ENCODE measurements at places on chromosomes 3 and 15.

DNA sequence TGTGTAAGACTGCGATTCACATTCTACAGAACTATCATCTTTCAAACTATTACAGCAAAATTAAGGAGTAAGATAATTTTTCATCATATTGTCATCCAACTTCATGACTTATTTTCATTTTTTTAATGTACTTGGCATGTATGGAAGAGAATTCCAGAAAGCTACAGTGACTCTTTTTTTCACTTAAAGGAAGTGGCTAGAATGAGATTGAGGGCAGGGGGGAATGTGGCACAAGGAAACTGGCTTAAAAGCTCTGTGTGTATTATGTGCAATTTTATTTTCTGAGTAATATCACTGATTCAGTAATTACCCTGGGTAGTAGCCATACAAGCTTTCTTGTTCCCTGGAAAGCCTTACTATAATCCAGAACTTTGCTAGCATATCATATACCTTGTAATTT is 94.6 kb downstream of the FILIP1L start:
- no peak for DNase-seq

GRCh38 chr3:187227658-187228258 is 30.5 kb downstream of the RTP1 start:
- DNase-seq, result peak; percentile 52

GRCh38 chr3:55641964-55642363 is 154.9 kb upstream of the WNT5A start:
- no peak for DNase-seq

- DNase-seq, result no peak
Observed at GRCh38 chr3:129460572-129460971, 20.5 kb downstream of the IFT122 start.

DNA sequence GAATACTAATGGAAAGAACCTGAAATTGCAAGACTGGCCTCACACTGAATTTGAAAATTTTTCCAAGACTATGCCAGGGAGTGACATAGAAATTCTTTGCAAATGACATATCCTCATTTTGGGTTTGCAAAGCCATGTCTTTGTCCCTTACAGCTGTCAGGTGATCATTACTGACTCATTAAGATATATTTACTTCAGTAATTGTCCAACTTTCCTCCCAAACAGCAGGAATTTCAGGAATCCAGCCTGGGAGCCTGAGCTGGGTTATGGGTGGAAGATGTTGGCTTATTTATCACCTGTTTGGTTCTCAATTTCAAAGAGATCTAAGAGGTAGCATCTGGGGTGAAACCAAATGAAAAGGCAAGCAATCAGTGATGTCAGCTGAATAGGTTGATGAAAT is 111.6 kb upstream of the ACP3 start:
- DNase-seq, result no peak

DNA sequence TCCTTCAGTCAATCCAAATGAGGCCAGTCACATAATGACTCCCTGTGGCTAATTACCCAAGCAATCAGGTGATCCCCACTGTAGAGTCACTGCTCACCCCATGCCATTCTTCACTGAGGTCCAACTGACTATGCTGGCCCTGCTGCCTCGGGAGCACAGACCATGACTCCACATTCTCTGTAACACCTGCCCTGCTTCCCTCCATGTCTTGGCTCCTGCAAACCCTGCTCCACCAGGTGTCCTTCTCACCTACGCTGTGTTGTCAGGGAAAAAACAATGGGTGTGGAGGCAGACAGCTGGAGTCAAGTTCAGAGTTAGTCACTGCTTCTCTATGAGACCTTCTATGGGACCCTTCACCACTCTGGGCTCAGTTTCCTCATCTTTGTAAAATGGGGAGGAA is 6.1 kb upstream of the SFMBT1 start:
- DNase-seq, result no peak

DNA sequence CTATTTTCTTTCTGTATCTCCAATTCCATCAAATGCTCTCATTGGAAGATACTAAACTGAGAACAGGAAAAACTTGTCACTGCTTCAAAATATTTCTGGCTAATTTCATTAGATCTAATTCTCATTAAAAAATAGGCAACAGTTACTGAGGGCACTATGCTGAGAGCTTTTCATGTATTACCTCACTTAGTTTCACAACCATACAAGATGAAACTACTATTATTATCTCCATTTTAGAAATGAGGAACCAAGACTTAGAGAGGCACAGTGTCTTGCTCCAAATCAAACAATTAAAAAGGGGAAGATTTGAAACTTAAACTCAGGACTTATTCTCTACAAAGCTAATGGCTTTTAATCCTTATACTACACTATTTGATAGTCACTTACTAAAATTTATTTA is 7.2 kb upstream of the OTOL1 start:
- no peak for DNase-seq

- DNase-seq, result no peak
Observed at GRCh38 chr15:98628216-98628615, 20.1 kb upstream of the IGF1R start.

- no peak for DNase-seq
Observed at GRCh38 chr3:136899622-136900158, 37.7 kb downstream of the NCK1 start.

DNA sequence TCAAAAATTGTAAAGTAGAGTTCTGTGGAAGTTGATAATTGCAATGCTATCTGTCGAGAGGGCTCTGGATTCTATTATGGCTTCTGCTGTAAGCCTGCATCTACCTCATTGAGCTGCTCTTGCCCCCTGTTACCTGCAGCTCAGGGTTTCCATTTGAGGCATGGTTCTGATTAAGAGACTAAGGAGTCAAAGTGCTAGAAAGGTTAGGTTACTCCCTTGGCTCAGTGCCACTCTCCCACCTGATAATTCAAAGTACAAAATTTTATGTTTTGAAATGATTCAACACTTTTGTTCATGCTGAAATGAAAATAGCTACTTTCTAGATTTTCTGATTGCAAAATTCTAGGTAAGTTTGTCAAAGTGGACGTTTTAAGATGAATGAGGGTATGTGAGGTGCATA is 220.5 kb upstream of the SATB1 start:
- no peak for DNase-seq

DNA sequence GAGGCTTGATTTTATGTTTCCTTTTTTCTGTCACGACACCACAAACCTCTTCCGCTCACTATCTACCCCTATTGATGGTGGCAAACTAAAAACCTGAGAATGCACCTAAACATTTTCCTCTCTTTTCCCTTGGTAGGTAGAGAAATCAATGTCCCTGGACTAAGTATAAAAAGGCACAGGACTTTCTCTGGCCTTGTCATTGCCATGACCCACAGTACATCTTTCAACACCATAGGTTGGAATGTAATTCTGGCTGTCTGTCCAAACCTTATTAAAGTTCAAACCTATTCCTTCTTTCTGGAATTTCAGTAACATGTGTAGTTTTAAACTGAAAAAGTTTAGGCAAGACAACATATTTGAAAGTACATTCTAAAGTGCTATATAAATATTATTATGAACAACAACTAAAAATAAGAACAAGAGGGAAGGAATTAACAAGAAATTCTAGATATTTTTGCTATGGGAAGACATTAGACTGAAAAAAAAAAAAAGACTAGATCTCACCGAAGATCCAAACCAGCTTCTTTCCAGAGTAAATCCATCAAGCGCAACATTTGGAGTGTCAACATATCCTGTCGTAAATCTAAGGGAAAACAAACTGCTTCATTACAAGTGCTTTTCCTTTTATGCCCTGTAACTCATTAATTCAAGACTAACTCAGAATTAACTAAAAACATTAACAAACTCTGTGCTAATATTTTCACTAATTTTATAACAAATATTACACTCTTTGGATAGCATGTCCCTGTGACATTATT is 73.1 kb downstream of the FAIM start:
- DNase-seq, result no peak

DNA sequence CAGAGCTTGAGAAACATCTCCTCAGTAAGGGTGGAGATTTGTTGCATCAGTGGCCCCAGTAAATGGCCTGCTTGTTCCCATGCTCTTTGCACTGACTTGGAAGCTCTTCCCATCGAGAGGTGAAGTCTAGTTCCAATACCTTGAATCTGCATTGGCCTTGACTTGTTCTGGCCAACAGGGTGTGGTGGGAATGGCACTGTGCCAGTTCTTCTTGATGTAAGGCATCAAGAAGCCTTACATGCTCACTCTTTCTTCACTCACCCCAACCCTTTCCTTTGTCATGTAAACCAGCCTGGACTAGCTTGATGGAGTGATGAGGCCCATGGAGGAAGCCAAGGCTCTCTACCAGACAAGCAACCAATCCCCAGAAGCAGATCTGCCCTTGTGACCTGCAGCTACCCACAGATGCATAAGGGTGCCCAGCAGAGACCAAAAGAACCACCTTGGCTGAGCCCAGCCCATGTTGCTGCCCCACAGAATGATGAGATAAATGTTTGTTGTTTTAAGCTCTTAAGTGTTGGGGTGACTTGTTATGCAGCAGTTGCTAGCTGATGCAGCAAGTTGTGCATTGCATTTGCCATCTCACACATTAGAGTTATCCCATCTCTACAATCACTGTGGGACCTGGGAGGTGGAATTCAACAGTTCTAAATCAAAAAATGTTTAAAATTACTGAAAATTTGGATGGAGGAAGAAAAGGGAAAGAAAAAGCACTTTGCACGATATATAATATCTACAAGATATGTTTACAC is 11.1 kb upstream of the MGLL start:
- DNase-seq, result no peak

- DNase-seq, result peak; percentile 58
Observed at GRCh38 chr3:69085833-69086722, 1.3 kb downstream of the ARL6IP5 start.

- DNase-seq, result no peak
Observed at GRCh38 chr3:196192524-196193051, 18.6 kb downstream of the ZDHHC19 start.

- no peak for DNase-seq
Observed at GRCh38 chr3:72130565-72130964, 345.6 kb upstream of the PROK2 start.

GRCh38 chr15:41894791-41895463 is 1.1 kb upstream of the SPTBN5 start:
- no peak for DNase-seq

GRCh38 chr15:64828985-64829384 is 3.5 kb upstream of the PIF1 start:
- DNase-seq, result no peak

DNA sequence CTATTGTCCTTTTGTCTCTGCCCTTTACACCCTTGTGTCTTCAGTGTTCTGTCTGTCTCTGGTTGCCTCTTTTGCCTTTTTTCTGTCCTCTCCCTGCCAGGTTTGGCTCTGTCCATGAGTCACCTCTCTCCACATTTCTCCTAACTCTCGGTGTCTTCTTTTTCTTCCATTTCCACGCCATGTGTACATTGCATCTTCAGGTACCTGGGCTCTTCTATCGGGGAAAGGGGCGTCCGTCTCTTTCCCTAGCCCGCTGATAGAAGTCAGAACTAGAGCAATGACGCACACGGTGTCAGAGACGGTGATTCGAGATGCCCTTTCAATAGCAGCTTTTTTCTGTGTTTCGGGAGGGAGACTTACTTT is 641 bp downstream of the OPA1 start:
- peak; percentile 20 for DNase-seq

- no peak for DNase-seq
Observed at GRCh38 chr3:61910732-61911131, 349.4 kb downstream of the PTPRG start.

- DNase-seq, result no peak
Observed at GRCh38 chr3:179772297-179772696, 119.5 kb downstream of the USP13 start.

GRCh38 chr15:80613762-80614365 is 81.2 kb upstream of the ABHD17C start:
- DNase-seq, result no peak

GRCh38 chr15:41511331-41511898 is 2.2 kb downstream of the LTK start:
- no peak for DNase-seq

DNA sequence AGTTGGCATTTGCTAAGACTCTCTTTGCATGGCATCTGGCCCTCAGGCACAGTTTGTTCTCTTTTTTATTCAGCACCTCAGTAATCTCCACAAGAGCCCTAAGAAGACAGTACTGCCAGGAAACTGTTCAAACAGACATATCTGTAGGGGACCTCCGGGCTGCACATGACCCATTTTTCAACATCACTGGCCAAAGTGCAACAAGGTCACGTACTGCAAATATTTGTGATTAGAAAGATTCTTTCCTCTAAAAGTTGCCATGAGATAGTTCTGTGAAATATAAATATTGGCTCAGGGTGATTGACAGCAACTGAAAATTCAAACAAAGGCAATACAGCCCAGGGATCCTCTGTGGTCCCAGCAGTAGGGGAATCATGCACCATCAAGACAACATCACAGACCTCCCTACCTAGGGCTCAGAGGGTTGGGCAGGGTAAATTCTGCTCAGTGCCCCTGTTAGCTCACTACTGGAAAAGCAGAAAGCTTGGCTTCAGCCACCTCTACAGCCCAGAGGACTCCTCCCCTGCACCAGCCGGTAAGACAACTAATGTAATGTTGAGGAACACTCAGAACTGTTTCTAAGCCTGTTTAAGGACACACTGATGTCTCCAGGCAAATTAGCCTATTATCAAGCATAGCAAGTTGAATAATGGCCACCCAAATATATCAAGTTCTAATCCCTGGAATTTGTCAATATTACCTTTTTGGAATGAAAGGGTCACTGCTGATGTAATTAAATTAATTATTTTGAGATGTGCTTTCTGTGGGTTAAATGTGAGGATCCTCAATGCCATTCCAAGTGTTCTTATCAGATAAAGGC is 117.4 kb upstream of the LPP start:
- no peak for DNase-seq

DNA sequence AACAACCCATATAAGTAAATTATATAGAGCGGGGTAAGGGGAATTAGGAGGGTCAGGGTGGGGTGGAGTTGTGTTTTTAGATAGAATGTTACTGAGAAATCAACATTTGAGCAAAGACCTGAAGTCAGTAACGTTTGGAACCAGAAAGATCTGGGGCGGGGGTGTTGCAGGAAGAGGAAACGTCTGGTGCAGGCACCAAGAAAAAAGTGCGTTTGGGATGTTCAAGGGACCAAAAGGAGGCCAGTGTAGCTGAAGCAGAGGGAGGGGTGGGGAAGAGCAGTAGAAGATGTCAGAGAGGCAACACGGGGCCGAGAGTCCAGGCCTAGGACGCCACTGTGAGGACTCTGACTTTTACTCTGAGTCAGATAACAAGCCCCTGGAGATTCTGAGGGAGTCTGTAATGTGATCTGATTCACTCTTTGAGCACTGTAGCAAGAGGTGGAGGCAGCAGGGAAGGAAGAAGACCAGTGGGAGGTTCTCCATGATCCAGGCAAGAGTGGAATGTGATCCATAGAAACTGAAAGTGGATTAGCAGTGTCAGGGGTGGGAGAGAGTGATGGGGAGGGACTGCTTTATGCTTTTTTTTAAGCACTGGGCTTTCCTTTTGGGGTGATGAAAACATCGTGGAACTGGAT is 179.3 kb upstream of the CHRM5 start:
- DNase-seq, result no peak

- no peak for DNase-seq
Observed at GRCh38 chr3:66430876-66431275, 69.9 kb downstream of the LRIG1 start.

DNA sequence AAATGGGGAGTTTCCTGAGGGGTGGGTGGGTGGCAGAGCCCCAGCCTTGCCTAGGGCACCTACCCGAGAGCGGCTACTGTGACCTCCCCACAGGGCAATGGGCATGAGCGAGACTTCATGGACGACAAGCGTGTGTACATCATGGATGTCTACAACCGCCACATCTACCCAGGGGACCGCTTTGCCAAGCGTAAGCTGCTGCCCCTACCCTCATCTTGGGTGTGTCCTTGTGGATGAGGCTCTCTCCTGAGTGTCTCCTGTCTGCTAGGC is 22.6 kb downstream of the HDAC11 start:
- no peak for DNase-seq

All from amniotic stem cell (primary cell).